Stimulated activated CD8-positive, alpha-beta memory T cell treated with anti-CD3 and anti-CD28 coated beads, Interleukin-12 subunit alpha, Interleukin-12 subunit beta, amount 100 ng/mL, for 1 hour (primary cell): ENCODE measurements at places on chromosomes 6 and 20.

DNA sequence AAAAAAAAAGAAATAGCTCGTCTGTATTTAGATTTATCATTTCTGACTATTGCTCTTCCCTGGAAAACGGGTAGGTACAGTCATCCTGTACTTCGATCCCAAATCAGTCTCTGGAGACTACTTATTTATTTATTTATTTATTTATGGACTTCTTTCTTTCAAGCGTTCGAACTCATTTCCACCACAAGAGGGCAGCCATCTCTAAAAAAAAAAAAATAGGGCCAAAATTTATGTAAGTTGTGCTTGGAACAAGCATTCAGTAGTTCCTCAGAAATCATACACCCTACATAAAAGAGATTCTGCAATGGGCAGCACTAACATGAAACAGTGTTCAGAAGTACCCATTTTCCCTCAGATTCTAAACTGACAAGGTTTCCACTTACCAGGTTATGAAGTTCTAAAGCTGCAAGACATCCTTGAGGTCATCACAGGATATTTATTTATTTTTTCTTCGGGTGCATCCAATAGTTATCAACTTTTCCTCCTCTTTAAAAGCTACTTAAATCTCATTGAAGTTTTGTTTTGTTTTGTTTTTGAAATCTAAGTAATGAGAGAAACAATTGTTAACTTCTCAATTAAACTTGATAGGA, 1.9 kb upstream of the BMP2 start:
- DNase-seq: no peak

GRCh38 chr6:37514837-37515236, 15.1 kb upstream of the CCDC167 start:
- DNase-seq: no peak

- no peak for DNase-seq
Observed at GRCh38 chr20:53291548-53291947, 302.1 kb downstream of the ZNF217 start.

- DNase-seq: no peak
Observed at GRCh38 chr6:13300643-13301590, 27.4 kb downstream of the TBC1D7 start.
